ENCODE measurements at places on chromosomes 3 and 15.

- DNase-seq = no peak
These were observed 143.2 kb downstream of the DNAJB8 start for GRCh38 chr3:128323206-128324081.

- no peak for DNase-seq
These were observed 35.7 kb downstream of the CLK3 start for GRCh38 chr15:74651242-74651741.

DNA sequence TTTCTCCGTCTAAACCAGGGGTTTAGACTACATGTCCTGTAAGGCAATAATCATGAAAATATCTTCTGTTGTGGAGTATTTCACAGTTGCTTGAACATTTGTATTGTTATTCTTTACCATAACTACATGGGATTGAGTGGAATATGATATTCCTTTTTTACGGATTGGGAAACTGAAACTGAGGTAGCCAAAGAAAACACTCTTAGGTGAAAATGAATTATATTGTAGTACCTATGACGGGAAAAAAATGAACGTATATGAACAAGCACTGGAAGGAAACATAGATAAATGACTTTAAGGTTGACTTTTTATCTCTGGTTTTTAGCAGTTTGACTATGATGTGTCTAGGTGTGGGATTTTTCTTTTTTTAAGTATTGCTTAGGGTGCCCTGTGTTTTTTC, 35.6 kb downstream of the MAP2K1 start:
- DNase-seq = no peak

DNA sequence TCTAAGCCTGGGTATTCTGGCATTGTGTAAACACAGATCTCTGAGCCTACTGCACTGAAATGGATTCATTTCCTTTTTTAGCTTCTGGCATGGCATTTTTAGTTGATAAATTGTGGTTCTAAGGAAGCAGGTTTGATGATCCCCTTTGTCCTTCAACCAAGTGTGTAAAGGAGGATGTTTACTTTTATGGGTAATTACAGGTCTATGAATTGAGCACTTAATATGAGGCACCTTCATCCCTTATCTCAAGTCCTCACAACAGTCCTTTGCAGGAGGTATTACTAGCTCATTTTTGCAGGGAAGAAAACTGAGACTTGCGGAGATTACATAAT, 30.8 kb upstream of the ZBTB38 start:
- no peak for DNase-seq

DNA sequence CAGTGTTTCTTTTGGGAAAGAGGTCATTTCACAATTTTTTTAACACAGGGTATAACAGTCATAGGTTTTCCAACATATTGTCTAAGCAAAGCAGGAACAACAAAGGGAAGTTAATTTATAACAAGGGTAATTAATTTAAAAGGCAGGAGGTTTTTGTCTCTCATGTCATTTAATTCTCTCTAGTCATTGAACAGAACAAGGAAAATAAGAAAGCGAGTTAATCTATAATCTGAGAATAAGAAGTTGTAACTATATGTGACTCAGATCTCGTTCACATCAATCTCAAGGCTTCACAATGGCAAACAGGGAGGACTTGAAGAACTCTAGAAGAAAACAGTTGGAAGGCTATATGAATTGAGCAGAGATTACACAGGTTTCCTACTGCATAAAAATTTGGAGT, 579.8 kb upstream of the CCDC54 start:
- DNase-seq = no peak

DNA sequence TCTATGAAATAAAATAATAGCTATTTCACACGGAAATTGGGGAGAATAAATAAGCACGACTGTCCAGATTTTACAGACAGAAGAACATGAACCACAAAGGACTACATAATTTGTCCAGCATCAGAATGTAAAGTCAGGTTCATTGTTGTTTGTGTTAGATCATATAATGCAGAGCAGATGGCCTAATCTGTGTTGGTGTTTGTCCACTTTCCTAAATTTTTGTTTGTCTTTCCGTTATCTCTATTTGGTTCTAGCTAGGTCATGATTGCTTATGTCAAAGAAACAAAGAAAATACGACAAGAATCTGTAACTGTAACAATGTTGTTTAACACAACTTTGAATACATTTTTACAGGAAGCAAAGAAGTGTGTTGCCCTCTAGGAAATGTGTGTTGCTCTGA, 75.6 kb upstream of the ANKRD28 start:
- no peak for DNase-seq

DNA sequence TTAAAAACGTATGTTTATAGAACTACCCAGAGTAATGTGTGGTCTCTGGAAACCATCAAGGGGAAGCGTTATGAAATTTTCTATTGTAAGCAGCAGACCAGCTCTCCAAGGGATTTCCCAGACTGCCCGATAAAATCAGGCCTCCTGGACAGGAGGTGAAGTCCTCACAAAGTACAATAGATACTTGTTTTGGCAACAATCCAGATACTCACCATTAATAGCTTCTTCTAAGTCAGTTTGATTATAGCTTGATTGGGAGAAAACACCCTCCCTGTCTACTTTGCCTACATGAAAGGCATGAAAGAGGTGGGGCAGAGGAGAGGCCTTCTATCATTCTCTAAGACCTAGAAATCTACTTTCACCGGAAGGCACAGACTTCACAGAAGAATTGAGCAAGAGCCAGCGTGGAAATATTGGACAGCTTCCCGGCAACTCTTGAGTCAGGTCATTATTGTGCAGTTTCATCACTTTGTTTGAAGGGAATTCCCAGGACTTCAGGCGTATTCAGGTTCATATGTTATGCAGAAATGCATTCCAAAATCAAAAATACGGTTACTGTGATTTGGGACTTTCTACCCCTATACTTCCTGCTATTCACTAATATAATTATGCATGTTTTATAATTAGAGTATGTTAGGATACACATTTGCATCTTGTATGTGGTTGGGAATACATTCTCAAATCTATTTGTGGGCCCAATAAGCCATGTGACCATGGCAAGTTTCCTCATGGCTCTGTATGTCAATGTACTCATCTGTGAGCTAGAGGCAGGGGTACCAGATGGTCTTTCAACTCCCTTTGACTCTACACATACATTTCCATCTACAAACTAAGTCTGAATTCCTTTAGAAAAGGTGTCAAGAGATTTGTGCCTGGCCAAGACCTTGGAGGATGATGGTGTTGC, 103.5 kb downstream of the CD47 start:
- peak; percentile 94 for DNase-seq

Data from A172 (cell line).